Karpas-422 (cell line): ENCODE measurements at places on chromosomes 1 and 21. TPM values are rescaled to one million over a fixed set of nuclear protein-coding genes. Genes with fewer than 3 reads are reported as not detected.
A peak's percentile ranks its signal among the peaks of the same experiment; 100 is the strongest.

- no peak for DNase-seq
These were observed 20.7 kb downstream of the CD34 start for GRCh38 chr1:207890136-207890738.

GRCh38 chr1:164771041-164771618, 212.1 kb downstream of the PBX1 start:
- no peak for DNase-seq

DNA sequence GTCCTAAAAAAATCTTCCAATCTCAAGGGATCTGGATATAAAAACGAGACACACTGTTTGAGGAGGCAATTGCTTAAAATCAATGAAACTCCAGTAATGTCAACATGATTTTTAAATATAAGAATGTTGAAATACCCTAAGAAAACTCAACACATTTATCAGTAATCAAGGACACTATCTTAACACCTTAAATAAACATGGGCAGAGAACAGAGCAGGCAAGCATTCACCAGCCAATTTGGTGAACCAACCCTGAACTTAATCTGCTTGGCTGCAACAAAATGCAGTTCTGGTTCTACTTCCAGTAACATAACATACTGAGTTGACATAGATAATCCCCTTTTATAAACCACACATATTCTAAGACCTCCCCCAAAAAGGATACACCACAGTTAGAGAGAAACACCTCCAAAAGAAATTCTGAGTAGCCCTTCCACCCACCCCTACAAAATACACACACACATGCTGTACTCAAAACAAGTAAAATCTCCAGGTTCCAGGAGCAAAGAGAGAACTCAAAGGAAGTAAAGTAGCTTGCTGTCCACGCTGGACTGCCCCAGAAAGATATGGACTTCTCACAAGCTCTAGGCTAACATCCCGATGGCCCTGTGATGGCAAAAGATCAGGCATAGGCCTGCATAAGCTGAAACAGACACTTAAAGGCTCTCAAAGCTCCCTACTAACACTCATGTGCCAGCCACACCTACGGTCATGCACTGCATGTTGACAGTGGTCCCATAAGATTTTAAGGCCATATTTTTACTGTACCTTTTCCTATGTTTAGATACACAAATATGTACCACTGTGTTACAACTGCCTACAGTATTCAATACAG, 30.5 kb downstream of the TP53BP2 start:
- no peak for DNase-seq

DNA sequence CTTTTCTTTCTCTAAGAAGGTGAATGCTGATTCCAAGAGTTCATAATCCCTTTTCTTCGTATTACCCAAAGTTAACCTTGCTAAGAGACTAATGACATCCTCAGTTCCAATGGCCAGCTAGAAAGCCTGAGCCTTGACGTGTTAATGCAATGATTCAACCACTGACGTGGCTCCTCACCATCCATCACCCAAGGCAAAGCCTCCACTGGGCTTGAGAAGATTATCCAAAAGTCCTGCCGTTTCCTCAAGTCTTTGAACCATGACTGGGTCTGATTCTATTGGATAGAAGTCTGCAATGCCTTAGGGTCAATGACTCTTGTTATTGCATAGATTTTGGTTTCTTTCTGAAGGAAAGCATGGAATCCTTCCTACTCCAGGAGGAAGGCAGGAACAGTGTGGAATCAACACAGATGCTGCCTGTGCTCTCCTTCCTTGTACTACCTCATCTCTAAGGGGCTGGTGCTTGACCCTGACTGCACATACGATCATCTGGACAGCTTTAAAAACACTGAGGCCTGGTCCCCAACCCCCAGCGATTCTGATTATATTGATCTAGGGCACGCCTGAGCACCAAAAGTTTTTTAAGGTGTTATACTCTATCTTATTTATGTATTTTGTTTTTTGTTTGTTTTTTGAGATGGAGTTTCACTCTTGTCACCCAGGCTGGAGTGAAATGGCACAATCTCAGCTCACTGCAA, 69.3 kb upstream of the ANGPTL1 start:
- DNase-seq, result no peak

DNA sequence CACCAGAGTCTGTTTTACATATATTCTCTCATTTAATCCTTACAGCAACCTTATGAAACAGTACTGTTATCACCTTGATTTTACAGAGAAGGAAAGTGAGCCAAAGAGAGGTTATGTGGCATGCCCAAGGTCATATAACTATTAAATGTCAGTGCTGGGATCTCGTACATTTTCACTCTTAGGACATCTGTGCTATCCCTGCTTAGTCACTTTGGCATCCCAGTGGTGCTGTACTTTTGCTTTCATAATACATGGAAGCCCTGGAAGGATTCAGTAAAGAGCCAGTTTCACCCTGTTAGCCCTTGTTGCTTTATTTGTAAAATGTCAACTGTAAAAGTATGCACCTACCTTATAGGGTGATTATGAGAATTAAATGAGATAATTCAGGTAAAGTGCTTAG, 104.4 kb downstream of the NFIA start:
- DNase-seq, result no peak

DNA sequence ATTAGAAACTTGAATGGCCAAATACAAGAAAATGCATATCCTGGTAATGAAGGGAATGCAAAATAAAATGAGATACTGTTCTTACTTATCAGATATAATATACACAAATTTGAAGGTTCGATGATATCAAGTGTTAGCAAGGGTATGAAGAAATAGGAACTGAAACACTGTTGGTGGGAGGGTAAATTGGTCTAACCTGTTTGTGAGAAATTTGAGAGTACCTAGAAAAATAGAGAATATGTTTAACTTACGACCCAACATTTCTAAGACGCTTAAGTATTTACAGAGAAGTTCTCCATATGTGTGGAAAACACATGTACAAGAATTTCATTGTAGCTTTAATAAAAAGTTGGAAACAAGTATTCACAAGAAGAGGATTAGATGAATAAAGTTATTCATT, 25.9 kb downstream of the ATG4C start:
- DNase-seq, result no peak

DNA sequence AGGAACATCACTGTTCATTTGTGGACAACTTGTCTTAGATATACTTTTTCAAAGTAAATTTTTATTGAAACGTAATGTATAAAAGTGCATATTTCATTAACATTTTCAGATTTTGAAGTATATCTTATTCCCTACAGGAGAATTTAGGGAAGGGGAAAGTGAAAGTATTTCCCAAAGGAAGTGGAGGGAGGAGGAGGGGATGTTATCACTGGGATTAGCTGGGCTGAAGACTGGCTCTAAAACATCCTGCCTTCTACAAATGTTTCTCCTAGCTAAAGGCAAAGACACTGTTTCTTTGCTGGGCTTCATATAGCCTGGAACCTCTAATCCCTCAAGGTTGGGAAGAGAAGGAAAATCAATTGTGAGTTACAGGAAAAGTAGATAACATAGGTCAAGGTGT, 7.1 kb upstream of the ZNF697 start:
- no peak for DNase-seq

GRCh38 chr1:226584164-226584563, 35.6 kb downstream of the STUM start:
- no peak for DNase-seq

DNA sequence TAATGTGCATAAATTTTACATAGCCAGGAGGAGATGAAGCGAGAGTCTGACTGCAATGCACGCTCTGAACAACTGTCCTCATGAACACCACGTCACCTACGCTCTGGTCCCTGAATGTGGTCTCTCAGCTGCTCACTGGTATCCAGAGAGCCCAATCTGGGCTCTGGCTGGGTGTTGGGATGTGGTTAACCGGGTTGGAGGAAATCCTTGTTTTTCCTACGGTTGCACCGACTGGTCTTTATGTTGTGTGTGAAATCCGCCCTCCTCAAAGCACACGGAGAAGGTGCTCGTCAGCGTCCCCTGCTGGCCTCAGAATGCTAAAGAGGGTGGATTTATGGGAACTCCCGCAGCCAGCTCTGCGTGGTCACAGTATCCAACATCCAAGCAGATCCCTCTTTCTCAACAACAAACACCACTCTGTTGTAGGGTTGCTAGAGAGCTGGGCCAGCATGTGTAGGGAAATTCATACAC, 51.8 kb upstream of the FAM89A start:
- peak; percentile 82 for DNase-seq

GRCh38 chr1:49208712-49209111, 432.0 kb upstream of the BEND5 start:
- DNase-seq, result no peak

DNA sequence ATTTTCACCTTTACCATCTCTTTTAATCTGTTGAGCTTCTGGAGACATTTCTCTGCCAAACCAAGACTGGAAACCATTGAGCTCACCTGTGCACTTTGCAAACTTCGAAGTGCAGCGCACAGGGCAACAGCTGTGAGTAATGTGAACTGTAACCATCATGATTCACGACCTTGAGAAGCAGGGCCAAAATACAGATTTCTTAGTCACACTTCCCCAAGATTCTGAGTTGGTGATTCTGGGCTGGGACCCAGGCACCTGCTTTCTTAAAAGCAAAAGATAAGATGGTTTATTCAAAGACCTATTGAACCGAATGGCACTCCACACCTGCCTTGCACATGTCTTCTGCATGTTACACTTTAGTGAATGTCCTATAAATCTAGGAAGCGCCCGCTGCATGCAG, 10.2 kb downstream of the AGTRAP start:
- DNase-seq, result no peak

GRCh38 chr1:241985787-241986186, 13.1 kb downstream of the MAP1LC3C start:
- peak; percentile 75 for DNase-seq

GRCh38 chr1:33985656-33986055, 121.8 kb downstream of the HMGB4 start:
- DNase-seq, result no peak

- DNase-seq, result no peak
These were observed 21.2 kb downstream of the NECAP2 start for GRCh38 chr1:16461681-16462080.

- DNase-seq, result no peak
These were observed 18.8 kb downstream of the KCNC4 start for GRCh38 chr1:110228869-110229268.

DNA sequence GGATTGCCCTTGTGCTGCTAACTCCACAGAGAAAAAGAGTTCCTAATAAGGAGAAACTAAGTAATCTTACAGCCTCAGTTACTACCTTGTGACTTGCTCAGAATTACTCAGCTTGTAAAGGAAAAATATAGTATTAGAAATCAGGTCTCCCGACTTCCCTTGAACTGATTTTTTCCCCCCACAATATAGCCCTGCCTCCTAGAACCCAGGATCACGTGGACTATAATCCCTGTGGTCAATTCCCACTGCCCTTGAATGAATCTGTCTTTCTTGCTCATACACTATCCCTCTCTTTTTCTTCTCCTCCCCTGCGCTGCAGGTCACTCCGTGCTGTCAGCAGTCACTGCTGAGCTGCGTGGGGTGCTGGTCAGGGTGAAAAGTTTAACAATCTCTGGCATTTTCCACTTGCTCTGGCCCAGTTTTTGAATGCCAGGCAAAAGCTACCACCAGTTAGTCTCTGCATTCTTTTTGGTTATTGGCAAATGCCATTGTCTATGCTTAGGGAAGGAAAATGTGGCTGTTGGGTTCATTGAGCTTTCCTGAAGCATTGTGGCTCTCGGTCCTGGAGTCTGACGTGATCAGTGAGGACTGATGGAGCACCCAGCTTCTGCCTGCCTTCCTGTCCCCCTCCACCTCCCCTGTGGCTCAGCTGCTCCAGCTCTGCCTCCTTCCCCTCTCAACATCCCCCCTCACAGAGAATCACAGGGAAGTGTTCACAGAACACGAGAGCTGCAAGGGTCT, 1.9 kb upstream of the MYOC start:
- no peak for DNase-seq

GRCh38 chr1:213681788-213682340, 305.9 kb upstream of the PROX1 start:
- no peak for DNase-seq

DNA sequence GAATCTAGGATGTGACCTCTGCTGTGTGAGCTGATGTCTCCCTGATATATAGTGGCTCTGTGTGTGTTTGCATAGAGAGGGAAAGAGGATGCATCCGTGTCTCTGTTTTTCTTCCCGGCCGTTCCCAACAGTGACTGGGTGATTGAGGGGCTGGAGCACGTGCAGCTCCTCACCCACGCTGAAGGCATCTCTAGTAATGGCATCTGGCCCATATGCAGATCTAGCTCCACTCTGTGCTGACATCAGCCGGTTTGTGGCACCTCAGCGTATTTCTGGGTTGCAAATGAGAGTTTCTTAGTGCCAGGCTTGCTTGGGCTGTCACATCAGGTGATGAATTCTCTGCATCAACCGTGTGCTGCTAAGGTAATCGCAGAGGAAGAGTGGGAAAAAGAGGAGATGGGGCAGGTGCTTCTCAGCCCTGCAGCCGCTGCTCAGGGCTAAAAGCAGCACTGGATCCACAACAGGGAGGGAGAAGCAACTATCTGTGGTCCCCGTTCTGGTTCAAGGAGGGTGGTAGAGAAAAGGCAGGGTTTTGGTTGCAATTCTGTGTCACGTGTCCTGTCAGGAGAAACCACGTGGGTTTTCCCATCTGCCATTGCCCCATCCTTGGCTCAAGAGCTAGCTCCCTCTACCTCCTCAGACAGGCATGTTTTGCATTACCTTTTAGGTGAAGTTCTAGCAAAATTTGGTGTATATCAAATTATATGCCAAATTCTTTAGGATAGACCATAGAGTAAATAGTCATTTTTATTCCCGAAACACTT, 282.9 kb downstream of the PBX1 start:
- DNase-seq, result no peak

- no peak for DNase-seq
These were observed 65.2 kb downstream of the CD247 start for GRCh38 chr1:167453123-167453522.

DNA sequence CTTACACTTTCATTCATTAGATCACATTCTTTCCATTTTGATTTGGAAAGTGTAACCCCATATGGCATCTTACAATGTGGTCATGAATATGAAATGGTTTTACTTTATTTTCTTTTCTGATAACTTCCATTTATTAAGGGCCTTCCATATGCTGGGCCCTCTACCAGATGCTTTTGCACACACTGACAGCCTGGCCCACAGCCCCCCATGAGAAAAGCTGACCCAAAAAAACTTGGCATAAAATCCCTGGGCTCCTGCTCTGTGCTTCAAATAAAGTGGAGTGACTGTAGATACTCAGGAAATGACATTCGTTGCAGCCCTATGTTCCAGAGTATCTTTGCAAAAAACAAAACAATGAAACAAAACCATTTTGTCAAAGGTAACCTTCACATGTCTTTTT, 48.8 kb downstream of the PRDX6 start:
- no peak for DNase-seq

- DNase-seq, result no peak
These were observed 4.0 kb downstream of the AKR7A2 start for GRCh38 chr1:19307794-19308508.

DNA sequence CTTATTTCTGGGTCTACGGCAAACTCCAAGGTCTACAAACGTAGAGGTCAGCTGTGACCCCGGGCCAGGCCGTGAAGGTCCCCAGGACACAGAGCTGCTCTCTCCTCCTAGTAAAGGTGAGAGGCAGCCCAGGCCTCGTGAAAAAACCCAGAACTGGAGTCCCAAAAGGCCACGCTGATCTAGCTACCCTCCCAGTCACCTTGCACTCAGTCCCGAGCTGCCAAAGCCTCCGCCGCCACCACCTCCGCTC, 125 bp downstream of the ATP5PF start:
- no peak for DNase-seq

GRCh38 chr1:207603777-207604176, 41.2 kb upstream of the CR1L start:
- no peak for DNase-seq

GRCh38 chr1:29453502-29454240, 217.3 kb downstream of the PTPRU start:
- peak; percentile 81 for DNase-seq

Gene MIXL1
- total RNA-seq, result 9.2 and 20.8 TPM in 2 replicates

Gene IVL
- total RNA-seq, result not detected in 2 replicates

Gene SLC1A7
- not detected in 2 replicates for total RNA-seq

Gene ZBTB8A
- 0.11 TPM in 1 of 2 replicates, not detected in the other for total RNA-seq

Gene IL10
- total RNA-seq, result not detected in 2 replicates

Gene HCRTR1
- total RNA-seq, result not detected in 2 replicates

Gene DMBX1
- total RNA-seq, result not detected in 2 replicates
